ENCODE measurements at places on chromosomes 2 and 18.

DNA sequence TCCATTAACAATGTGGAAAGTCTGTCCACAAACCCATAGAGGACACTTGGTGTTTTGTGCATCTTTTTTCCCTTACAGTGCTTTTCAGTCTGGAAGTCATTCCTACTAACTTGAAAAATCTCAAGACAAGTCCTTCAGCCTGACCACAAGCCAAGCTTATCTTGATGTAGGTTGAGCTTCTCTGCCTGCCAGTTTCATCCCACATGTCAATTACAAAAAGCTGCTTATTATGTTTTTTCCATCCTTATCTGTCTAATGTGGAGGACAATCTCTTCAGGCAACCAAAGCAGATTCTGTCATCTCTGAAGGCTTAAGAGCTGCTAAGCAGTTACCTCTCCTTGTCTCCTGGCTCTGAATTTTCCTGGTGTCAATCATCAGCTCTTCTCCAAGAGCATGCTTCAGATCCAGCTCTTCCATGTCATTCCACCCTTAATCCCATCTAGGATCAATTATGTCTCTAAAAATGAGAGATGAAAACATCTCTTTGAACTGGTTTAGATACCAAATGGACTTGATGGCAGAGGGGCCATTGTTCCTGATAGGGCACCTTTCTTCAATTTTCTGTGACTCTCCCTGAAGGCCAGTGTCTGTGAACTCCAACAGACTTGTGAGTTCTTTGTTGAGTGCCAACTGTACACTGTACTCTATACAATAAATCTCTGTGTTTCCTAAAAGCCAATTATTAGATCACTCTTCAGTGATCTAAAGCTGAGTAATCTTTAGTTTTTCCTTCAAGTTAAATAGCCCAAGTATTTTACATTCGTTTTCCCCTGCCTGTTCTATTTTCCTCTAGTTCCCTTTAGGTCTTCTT is 208.6 kb downstream of the RBM43 start:
- DNase-seq = no peak

DNA sequence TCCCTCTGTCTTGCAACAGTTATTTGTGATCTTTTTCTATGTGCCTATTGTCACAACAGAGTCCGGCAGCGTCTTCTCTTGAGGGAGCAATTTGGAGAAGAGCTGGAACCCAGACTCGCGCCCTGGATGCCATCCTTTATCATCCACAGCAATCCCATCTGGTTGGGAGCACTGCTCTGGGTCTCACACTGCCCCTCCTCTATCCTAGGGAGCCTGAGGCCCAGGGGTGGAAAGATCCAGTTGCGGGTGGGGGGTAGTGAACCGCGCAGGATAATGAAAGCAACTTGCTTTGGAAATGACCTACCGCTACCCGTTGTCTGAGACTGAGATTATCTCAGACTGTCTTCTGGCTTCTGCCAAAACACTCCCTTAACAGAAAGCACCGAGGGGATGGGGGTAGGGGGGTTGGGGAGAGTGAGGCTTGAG is 713 bp downstream of the WBP1 start:
- no peak for DNase-seq

GRCh38 chr2:188369365-188369764 is 77.7 kb downstream of the GULP1 start:
- DNase-seq = peak; percentile 35

DNA sequence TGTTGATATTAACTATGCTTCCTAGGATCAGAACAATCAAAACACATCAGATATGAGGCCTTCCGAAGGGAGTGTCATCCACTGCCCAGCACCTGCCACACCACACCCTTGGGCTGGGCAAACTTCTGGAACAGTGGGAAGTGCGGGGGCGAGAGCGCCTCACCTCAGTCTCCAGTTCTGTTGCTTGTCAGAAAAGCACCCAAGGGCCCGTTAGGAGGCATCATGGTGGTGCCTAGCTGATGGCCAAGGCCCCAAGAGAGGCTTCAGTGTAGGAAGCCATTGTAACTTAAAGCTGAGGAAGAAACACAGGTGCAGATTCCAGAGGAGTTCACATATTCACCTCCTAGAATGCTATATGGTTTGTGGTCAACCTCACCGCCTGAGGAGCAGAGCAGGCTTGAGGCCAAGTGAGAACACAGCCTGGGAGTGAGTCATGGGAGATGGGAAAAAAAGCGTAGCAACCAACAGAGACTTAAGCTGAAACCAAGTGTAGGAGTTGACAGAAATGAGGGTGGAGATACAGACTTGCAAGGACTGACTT is 85.1 kb upstream of the ATL2 start:
- peak; percentile 48 for DNase-seq

- no peak for DNase-seq
Measured at GRCh38 chr18:74420926-74421325, 36.2 kb downstream of the DIPK1C start.

- no peak for DNase-seq
Measured at GRCh38 chr2:230124235-230124634, 55.5 kb upstream of the SLC16A14 start.

DNA sequence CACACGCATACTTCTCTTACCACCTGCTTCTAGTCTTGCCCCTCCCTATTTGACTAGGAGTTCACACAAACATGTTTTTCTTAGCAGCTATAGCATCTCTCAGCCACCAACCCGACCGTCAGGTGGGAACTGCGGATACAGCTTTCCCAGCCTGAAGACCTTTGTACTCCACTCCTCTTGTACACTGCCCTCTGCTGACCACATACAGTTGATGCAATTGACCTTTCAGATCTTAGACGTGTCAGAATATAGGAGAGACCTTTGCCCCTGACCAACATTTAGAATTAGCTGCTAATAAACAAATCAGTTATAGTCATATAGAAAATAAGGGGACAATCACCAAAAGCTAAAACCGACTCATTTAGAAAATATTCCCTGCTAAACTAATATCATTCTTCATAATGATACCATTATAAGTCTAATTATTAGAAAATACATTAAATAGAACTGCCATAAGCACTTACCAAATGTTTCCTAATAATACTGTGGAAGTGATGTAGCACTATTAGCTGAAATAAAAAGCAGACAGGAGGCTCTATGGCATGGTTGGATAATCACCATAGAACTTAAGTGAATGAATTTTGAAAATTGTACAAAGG is 208.4 kb downstream of the RAD51AP2 start:
- DNase-seq = peak; percentile 20

- no peak for DNase-seq
Measured at GRCh38 chr2:115303-115702, 69.0 kb upstream of the FAM110C start.

DNA sequence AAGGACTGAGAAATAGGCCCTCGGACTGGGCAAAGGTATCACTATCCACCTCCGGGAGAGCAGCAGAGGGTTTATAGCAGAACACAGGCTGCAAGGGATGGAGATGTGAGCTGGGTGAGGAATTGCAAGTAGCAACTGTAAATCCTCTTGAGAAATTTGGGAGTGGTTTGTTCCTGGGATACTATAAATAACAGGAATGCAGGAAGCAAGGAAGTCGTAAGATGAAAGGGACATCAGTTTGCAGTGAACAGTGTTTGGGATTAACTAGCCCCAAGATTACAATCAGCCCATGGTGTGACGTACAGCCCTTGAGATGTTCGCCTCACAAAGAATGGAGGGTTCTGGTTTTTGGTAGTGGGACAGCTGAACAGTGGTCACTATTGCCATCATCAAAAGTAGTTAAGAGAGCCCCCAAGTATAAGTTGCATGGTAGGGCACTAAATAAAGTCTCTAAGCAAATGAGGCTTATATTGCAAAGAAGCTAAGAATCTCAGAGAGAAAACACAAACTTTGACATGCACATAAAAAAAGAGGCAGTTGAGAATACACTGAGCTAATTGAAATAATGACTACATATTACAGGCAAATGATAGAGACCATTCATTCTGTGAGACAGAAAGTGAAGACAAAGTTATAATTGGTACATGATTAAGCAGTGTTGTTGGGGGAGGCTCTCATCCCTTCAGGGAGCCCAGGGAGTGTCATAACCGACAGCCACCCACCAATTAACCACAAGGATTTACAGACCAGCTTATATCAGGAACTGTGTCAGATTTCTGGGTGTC is 362.5 kb upstream of the ACVR2A start:
- no peak for DNase-seq

- no peak for DNase-seq
Measured at GRCh38 chr2:55901941-55902340, 21.6 kb downstream of the EFEMP1 start.

DNA sequence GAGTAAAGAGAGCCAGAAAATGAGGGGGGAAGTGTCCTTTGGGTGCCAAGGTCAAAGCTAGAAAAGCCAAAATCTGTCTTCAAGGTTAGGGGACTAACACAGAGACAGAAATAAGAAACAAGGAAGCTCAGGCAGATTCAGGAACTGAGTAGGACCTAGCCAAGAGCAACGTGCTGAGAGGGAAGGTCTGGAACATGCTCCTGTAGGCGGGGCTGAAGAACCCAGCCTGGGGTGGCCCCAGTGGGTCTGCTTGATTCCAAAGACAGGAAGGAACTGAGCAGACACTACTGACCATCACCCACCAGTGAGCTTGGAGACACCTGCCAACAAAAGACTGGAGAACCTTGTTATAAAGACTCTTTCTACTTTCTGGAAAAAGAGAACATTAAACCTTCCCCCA is 105.1 kb downstream of the SP3 start:
- no peak for DNase-seq

DNA sequence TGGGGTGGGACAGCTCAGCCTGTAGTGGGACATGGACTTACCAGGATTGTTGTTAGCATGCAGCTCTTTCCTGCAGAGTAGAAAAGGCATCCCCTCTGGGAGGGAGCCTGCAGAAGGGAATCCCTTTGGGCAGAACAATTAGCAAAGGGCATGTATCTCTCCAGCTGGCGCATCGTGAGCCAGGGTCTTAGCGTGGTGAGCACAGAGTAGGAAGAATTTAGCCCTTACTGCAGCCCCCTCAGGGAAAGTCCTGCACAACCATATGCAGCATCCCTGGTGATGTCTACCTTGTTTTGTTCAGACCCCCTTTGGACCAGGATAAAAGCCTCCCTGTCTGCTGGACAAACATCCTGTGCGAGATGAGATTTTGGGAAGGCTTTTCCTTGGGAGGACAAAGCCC is 292.1 kb downstream of the SLC4A3 start:
- DNase-seq = no peak

DNA sequence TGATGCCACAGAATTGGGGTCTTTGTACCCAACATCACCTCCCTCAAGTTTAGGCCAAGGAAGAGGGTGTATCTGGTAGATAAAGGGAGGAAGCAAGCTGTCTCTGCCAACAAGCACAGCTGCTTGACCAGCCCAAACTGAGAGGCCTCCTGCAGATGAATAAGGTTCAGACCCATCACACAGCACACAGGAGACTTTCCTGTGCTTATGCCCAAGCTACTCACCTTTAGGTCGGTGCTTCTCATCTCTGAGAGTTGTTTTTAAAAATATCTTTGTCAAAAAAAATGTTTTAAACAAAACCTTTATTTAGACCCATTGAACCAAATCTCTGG is 24.7 kb upstream of the SP3 start:
- no peak for DNase-seq

DNA sequence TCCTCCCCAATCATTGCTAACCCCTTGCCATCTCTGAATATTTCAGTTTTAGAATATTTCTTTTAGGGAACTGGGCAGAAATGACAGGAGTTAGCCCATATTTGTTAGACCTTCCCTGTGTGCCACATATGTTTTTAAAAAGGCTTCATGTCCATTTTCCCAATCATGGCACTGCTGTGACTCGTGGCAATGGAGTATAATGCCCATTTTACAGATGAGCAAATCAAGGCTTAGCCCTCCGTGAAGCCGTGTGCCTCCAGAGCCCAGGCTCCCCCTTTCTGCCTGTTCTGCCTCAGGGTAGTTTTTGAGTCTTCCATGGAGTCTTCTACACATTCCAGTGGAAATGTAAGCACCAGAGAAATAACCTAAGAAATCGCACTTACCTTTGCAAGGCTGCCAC is 130.1 kb downstream of the KCTD1 start:
- DNase-seq = no peak

- DNase-seq = peak; percentile 13
Measured at GRCh38 chr2:69163109-69163508, 150.1 kb downstream of the ANTXR1 start.

DNA sequence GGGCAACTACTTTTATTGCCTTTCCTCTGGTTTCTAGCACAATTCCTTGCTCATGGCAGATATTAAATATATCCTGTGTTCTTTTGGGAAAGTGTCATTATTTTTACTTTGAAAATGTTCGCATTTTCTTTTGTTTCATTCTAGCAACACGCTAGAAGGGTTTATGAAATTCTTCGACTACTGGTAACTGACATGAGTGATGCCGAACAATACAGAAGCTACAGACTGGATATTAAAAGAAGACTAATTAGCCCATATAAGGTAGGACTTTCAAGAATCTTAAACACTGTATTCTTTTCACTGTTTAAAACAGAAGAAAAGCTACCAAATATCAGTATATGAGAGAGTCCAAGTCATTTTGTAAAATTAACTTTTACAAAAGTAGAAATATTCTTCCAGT is 20.6 kb upstream of the METAP1D start:
- DNase-seq = no peak

GRCh38 chr2:224183086-224183485 is 144.0 kb upstream of the SERPINE2 start:
- DNase-seq = no peak

- no peak for DNase-seq
Measured at GRCh38 chr18:9281780-9282179, 52.8 kb upstream of the TWSG1 start.

DNA sequence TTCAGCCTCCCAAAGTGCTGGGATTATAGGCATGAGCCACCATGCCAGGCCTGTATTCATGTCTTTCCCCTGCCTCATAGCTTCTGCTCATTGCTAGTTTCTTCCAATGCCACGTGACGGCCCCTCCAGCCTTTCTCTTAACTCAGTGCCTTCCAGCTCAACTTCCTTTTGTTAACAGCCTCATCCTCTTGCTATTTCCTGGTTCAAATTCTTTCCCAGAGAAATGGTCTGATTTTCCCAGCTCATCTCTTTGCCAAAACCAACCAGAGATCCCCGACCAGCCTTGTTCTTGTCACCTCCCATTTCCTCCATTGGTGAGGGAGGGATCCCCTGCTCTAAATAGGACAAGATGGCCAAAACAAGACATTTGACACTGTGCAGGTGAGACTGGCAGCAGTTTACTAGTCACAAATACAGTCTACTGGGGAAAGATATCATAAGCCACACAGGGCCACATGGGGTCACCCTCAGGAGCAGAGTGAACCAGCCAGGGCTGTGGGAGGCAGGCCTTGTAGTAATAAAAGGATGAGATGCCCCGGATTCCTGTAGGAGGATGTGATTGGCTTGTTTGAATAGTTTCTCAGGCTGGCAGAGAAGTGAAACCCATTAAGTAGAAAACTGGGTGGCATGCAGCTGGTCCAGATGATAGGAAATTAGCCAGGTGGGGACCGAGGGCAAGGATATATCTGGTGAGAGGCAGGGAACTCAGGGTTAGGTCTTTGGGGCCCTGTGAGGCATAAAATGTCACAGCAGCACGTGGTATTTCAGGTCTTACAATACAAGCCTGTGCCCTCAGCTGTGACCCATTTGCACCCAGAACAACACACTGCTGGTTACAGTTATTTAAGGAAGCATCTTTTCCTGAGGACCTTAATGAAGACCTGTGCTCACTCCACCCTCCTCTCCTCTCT is 6.4 kb downstream of the CD207 start:
- DNase-seq = no peak

GRCh38 chr2:206721256-206721920 is 3.2 kb upstream of the DYTN start:
- no peak for DNase-seq
